Bronchial epithelial cell (primary cell): ENCODE measurements at places on chromosomes 1 and 21. TPM values are rescaled to one million over a fixed set of nuclear protein-coding genes. Genes with fewer than 3 reads are reported as not detected.

DNA sequence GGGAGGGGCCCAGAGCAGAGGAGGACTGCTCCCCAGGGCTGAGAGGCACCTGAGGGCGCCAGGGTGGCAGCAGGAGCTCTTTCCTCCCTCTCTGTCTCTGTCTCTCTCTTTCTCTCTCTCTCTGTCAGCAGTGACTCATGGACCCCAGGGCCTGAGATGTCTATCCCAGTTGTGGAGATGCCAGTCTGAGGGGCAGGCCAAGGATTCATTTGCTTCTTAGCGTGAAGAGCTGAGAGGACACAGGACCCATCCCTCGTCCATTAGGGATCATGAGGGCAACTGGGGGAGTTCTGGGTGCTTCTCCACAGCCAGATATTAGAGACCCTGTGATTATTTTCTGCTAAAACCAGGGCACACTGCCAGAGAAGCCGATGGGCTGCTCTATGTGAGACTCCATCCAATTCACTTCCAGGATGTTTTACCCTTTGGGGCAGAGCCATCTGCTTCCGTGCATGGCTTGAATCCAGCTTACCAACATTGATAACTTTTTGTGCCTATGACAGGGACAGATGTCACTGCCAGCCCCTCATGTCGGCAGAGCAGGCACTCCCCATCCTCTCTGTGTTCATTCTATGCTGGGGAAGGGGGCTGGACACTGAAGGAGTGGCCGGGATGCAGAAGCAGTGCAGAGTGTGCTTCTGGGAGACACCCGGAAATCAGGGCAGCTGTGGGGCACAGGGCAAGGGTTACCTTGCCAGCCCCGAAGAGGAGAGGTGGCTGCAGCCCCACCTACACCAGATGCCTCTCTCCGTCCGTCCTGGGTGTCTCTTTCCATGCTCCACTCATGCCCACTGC lies 4.1 kb upstream of the PCBP3 start:
- DNase-seq = no peak

DNA sequence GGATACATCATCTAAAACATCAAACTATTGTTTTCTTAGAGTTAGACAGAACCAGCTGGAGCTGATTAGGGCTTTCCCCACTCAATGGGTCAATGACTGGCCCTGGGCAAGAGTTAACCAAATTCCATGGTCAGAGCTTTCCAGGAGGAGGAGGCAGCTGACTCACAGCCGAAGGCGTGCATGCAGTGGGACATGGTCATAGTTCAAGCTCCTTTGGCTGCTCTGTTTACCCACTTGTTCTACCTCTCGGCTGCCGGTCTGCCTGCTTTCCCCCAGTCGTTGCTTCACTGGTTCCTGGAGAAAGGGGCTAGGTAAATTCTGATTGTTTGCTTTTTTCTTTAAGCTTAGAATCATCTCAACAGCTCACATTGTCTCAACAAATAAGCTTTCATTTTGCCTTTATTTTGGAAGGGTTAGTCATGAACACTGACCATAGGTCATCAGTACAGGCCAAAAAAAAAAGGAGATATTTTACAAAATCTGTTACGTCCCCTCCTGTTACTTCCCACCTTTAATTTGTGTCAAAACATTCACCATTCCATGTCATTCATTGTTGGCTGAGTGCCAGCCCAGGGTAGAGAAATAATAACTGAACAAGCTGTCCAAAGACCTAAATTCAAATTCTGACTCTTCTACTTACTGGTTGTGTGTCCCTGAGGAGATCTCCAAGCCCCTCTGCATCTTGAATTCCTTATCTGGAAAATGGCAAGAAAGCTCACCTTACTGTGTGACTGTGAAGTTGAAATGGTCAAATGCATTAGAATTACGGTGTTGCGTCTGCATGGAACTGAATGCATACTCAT lies 12.0 kb downstream of the MAB21L3 start:
- peak; percentile 79 for DNase-seq

- DNase-seq = peak; percentile 38
Measured at GRCh38 chr1:152107984-152108881, 7.0 kb downstream of the TCHH start.

DARS2 gene
- total RNA-seq = 12.9 and 15.4 TPM in 2 replicates

DNA sequence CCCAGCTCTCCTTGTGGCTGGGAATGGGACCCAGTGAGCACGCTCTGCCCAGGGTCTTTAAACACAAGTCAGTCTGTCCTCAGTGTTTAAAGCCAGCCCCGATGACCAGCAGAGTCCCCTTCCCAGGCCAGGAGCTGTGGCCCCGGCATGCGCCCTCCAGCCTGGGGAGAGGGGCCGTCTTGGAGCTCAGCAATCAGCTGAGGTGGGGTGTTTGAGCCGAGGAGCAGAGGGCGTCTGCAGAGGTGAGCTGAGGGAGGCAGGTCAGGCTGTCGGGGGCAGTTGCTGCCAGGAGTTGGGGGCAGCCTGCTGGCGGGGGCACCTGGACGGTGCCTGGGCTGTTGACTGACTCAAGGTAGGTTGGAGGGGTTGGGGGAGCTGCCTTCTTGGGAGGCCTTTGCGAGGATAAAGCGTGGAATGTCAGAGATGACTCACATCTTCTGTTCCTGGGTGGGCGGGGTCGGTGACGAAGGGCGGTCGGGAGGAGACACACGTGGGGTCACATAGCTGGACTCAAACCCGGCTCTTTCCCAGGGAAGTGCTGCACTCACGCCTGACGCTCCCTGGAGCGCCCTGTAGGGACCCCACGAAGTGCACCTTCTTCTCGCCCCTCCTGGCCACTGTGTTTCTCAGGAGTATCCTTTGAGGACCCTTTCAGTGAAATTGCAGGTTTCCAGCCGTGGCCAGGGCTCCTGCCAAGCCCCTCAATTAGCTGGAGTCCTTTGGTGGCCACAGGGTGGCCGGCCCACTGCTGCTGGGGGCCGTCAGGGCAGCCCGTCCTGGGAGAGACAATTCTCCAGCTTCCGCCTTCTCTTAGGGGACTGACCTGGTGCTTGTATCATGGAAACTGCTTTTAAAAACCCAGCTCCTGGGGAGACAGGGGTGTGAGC lies 86.2 kb downstream of the SIK1 start:
- DNase-seq = peak; percentile 85

KCNK1 gene
- total RNA-seq = 25.8 and 37.6 TPM in 2 replicates

DNA sequence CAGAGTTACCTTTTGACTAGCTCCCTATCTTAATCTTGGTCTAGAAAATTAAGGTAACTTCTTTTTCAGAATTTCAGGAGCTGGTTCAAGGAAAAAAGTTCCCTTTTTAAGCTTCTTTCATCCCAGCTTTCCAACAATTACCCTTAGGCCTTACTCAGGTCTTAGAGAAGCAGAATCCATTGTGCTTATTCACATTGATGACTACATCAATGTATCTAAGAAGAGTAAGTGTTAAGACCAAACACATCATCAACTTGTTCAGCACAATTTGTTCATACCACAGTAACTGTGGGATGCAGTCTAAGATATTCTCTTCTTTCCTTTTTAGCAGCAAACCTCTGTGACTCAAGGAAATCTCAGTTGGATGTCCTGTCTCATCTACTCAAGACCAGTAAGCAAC lies 4.1 kb downstream of the MRPL9 start:
- peak; percentile 59 for DNase-seq

GBP4 gene
- total RNA-seq = under 0.01 TPM in 2 replicates

DNA sequence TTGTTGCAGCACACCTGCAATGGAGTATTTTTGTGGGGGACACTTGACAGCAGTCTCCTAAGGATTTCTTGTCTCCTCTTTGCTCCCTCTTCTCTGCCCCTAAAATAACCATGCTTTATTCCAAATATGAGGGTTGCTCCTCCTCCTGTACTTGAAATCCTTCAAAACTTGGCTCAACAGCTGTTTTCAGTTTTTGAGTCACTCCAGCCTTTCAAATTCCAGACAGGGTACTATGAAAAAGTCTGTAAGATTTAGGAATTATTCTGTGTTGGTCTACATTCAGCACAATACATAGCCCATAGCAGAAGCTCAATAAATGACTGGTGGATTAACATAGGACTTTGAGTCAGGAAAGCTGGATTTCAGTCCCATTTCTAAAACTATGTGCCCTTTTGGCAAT lies 5.5 kb downstream of the AP4B1 start:
- DNase-seq = no peak

BRINP3 gene
- total RNA-seq = not detected in 2 replicates

GRCh38 chr1:88973520-88974137 lies 18.8 kb downstream of the KYAT3 start:
- DNase-seq = peak; percentile 52

ACTN2 gene
- 0.79 TPM in 1 of 2 replicates, not detected in the other for total RNA-seq

DNA sequence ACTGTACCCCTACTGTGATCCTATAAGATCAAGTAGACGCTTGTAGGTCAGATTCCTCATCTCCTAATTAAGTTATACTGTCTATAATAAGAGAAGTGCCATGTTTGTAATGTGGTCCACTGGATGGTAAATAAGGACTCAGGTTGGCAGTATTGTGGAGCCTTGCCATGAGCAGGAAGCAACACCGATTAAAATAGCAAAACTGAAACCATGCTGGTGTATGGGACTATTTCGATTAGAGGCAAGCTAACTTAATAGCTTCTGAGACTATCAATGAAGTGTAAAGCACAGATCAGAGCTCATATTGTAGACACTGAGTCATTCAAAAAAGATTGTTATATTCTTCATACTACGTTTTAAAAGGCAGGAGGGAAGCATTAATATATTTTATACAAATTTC lies 348.8 kb downstream of the HHAT start:
- DNase-seq = no peak

- DNase-seq = no peak
Measured at GRCh38 chr21:45228656-45229240, 58.9 kb downstream of the POFUT2 start.

GRCh38 chr1:37262439-37263170 lies 211.8 kb upstream of the ZC3H12A start:
- DNase-seq = no peak
